Nucleus accumbens (tissue), 56 donors: ENCODE measurements at places on chromosomes 5 and 9.
A peak's percentile ranks its signal among the peaks of the same experiment; 100 is the strongest.

GRCh38 chr5:135141303-135142268, 107.6 kb upstream of the PITX1 start:
- DNase-seq: no peak

GRCh38 chr5:140840978-140841962, at the start of gene PCDHA8:
Gene PCDHA8 (plus strand): TSS chr5:140841187. CDS start chr5:140841322, 135 bp downstream.
- peak; percentile 16 for DNase-seq

DNA sequence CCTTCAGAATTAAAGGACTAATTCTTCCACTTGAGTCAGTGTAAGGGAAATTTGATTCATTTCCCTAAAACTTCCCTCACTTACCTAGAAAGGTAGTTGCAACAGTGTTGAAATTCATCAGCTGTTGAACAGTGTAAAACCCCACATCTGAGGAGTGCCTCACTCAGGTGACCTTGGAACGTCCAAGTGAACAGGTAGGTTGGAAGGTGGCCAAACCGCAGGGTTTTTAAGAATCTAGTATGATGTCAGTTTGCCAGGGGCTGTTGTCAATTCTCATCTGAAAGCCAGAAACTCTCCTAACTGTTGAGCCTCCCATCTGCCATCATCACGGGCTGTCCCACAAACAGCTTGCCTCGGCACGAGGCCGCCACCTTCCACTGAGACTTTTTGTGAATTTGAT, 105.7 kb downstream of the TMEM174 start:
- DNase-seq: no peak

GRCh38 chr5:77898385-77898784, 122.2 kb upstream of the TBCA start:
- DNase-seq: peak; percentile 64

- DNase-seq: no peak
Observed at GRCh38 chr5:39360471-39361111, 3.7 kb downstream of the C9 start.

DNA sequence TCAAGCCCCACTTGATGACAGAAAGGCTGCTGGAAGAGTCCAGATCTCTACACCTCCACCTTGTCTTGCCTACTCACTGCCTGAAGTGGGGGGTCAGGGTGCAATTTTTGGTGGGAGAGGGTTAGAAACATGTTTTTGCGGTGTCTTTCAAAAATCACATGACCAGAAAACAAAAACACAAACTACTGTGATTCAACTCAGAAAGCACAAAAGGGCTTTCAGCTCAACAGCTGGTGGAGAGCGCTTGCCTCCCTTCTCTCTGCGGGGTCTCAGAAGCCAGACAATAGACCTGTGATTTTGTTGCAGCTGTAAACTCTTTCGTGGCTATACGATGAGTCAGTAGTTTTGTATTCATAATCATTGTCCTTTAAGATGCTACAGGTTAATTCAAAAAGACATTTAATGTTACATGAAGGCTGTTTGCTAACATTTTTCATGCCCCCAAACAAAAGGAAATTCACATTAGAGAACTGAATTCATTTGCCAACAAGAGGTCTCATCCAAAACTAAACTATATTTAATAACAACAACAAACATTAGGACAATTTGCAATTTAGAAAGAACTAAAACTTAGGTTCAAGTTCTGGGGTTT, 172.6 kb upstream of the RAI14 start:
- DNase-seq: peak; percentile 24

GRCh38 chr9:113618836-113619490, 155.4 kb downstream of the RGS3 start:
- no peak for DNase-seq

DNA sequence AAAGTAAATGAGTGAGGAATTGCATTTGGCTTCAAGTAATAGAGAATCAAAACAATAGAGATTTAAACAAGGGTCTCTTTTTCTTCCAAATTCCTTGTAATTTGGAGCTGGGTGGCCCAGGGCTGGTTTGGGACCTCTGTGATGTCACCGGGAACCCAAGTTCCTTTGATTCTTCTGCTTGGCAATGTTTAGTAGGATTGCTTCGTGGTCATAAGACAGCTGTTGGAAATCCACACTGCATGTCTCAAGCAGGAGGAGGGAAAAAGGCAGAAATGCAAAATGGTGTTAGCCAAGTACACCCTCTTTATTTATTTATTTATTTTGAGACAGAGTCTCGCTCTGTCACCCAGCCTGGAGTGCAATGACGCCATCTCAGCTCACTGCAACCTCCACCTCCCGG, 72.6 kb upstream of the IL12B start:
- DNase-seq: no peak

DNA sequence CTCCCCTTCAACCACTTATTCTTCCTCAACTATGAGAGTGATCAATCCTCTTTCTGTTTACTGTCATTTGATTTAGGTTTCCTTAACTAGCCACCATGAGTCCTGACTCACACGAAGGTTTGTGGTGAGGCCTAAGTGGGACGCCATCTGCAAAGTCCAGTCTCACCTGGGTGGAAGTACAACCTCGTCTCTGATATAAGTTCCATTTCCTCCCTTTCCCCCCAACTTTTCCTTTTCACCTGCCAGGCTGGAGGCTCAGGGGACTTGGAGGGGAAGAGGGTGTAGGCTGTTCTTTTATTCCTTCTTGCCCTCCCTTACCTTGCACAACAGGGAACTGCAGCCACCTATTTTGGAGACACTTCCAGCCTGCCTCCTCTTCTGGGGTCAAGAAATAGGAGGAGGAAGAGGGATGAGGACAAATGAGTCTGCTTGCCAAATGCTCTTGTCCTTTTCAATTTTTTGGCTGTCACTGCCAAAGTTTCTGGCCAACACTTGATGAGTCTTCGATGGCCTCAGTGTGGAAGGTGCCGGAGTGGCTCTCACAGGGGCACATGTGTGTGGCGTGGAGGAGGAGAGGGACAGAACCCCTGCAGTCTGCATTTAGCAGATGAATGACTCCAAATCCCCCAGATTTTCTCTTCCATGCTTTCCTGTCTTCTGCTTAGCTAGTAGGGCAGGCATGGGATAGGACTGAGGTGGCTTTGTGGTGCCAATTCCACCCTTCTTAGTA, 249.6 kb downstream of the NSG2 start:
- no peak for DNase-seq
